ENCODE measurements at places on chromosomes 3 and 15.

GRCh38 chr3:26984416-26985390 lies 362.1 kb downstream of the LRRC3B start:
- no peak for DNase-seq

DNA sequence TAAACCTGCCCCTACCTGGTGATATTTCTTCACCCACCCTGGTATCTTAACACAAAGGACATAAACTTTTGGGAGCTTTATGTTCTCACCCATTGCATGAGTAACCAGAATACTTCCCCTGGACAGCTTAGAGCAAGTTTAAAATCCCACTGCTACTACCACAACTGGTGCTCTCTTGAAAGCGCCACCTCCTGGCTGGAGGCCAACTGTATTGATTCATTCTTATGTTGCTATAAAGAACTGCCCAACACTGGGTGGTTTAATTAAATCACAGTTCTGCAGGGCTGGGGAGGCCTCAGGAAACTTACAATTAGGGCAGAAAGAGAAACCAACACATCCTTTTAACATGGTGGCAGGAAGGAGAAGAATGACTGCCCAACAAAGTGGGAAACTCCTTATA lies 592.4 kb downstream of the EPHA3 start:
- DNase-seq = no peak

GRCh38 chr3:191348098-191348497 lies 17.8 kb upstream of the UTS2B start:
- no peak for DNase-seq

DNA sequence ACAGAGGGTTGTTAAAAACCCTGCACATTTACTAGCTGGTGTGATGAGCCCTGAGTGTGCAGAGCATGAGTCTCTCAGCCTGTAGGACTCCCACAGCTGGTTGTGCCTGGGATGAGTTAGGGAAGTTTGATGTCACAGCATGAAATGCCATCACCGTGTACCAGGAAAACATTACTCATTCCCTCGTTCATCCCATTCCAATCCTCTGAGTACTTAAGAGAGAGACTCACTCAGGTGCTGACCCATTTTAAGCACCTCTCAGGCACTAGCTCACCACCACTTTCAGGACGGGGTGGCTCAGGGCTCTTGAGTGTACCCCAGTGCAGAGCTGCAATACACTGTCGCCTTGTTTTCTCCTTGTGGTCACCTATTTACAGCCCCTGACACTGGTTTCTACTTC lies 18.7 kb downstream of the MGLL start:
- no peak for DNase-seq

- no peak for DNase-seq
Observed at GRCh38 chr15:74535388-74536084, 5.5 kb upstream of the ARID3B start.

GRCh38 chr15:79212589-79213157 lies 69.8 kb upstream of the ANKRD34C start:
- DNase-seq = no peak

GRCh38 chr15:47349179-47349578 lies 368.1 kb upstream of the SEMA6D start:
- DNase-seq = no peak

DNA sequence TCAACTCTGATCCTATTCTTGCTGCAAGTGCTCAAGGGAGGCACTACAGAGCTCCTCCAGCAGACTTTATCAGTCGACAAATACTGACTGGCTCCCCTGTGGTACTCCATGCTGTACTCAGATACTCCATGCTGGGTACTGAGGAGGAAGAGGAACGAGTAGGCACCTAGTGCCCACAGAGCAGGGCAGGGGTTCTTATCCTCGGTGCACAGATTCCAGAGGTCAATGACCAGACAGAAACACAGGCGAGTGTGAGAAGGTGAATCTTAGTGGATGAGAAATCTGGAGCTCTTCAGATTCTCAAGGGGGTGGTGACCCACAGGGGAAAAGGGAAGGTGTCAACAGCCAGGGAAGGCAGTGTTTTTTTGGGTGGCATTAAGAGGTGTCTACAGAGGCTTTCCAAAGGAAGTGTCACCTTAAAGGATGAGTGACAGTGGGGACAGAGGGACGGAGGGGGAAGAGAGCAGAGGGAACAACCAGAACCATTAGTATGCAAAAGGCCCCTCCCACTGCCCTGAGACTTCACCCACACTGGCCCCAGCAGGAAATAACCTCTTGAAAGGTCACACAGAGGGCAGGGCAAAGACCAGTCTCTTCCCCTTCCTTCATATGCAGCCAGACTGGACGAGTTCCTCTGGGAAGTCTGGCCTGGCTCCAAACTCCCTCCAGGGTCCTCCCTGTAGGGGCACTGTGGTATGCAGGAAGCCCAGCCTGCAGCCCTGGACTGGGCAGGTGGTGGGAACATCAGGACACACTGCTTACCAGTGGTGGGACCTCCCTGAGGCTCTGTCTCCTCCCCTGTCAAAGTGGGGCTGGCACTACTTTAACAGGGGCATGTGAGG lies 27.5 kb downstream of the CCDC12 start:
- DNase-seq = no peak

DNA sequence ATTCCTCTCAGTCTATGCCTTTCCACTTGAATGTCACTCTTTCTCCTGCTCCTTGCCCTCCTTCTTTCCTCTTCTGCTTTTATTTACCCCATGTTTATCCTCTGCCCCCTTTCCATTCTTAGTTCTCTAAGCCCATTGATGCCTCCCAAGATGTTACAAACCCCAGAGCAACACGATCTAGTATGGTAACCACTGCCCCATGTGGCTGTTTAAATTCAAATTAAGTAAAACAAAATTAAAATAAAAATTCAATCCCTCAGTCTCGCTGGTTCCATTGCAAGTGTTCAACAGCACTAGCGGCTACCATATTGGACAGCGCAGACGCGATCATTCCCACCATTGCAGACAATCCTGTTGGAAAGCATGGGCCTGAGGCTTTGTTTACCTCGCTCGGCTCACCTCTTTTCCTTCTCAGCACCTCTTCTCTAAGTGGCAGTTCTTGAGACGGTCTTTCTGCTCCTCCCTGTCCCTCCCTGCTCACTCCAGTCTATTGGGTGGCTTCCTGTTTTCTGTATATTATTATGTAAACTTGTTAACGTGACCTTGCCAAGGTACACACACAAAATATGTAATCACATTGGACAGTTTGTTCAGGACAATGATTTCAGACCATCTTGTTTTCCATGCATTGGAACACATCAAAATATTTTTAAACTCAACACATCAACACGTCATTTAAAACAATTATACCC lies 21.8 kb upstream of the CA12 start:
- DNase-seq = no peak

DNA sequence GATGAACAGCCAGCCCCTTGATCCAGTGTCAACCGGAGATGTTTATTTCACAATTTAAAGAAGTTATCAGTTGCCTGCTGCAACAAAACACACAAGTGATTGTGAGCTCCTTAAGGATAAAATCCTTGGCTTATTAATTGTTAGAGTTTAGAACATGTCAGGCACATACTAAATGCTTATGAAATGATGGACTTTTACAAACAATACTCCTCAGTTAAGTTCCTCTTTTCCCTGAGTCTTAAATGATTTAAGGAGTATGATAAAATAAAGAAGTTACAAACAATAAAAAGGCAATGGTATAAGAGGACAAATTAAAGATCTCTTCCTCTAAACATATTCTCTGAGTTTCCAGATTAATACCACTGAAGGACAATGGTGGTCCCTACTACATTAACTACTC lies 5.7 kb downstream of the GHSR start:
- no peak for DNase-seq

DNA sequence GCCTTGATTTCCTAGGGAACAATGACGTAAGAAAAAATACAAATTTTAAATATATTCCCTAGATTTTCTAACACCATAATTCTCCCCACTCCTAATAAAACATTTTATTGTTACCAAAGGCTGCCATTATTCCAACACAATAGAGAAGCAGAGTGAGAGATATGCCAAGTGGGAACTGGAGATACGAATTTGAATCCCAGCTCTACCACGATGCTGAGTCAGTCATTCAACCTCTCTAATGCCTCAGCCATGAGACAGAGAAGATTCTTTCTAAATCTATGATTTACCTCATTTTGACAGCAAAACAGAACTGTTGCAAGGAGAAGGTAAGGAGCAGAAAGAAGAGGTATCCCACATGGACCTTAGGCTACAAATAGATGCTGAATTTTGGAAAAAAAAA lies 112.5 kb downstream of the IGF2BP2 start:
- no peak for DNase-seq

DNA sequence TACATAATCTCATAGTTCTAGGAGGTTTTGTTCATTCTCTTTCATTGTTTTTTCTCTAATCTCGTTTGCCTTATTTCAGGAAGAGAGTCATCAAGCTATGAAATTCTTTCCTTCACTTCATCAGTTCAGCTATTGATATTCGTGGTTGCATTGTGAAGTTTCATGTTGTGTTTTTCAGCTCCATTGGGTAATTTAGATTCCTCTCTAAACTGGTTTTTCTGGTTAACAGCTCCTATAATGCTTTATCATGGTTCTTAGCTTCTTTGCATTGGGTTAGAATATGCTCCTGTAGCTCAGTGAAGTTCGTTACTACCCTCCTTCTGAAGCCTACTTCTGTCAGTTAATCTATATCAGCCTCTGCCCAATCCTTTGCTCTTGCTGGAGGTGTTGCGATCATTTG lies 69.4 kb upstream of the CD96 start:
- DNase-seq = no peak

DNA sequence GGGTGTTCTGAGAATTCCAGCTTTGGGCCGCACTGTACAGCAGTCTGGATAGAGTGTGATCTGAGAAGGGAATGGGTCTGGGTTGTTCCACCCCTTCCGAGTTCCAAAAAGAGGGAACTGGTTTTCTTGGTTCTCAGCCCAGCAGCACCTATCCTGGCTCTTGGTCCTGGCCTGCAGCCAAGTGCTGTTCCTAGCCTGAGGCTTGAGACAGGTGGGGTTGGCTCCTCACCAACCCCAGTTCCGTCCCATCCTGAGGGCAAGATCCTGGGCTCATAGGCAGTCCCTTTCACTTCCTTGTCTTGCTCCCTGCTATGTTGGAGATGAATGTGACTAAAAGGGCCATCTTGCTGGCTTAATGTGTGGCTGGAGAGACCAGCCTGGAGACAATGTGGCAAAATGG lies 15.2 kb downstream of the IVD start:
- DNase-seq = no peak

DNA sequence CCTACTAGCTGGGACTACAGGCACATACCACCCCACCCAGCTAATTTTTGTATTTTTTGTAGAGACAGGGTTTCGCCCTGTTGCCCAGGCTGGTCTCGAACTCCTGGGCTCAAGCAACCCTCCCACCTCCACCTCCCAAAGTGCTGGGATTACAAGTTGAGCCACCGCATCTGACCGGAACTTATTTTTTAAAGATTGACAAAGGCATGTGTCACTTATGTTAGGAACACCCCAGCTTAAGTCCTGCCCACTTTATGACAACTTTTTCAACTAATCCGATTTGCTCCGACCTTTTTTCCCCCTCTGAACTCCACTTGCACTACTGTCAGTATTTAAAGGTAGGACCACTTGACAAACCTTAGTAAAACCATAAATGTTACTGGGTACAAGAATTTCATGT lies 211.6 kb upstream of the NR2E3 start:
- no peak for DNase-seq

- no peak for DNase-seq
Observed at GRCh38 chr3:61924090-61924735, 362.8 kb downstream of the PTPRG start.

- no peak for DNase-seq
Observed at GRCh38 chr15:66092053-66093016, 161.2 kb downstream of the MEGF11 start.

DNA sequence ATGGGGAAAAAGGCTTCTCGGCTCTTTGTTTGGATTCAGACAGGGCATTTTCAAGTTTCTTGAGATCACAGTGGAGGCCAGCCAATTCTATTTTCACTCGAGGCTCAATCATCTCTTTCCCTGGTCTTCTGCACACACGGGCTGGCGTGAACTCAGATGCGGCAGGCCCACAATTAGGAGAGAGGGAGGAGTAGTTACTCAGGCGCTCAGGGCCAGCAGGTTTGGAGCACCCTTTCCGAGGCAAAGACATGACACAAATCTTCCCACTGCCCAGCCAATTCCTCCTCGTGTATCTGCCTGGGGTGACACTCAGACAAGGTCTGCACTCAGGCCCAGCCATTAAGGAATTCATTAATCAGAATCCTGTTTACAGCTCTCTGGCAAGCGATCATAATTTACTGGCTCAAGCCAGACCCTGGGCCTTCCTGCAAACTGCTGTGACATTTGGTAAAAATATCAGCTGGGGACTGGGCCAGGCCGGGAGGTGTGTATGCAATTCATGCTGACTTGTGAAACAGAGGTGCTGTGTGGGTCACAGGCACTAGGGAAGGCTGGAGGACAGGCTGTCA lies 68.1 kb upstream of the TLE3 start:
- DNase-seq = no peak

DNA sequence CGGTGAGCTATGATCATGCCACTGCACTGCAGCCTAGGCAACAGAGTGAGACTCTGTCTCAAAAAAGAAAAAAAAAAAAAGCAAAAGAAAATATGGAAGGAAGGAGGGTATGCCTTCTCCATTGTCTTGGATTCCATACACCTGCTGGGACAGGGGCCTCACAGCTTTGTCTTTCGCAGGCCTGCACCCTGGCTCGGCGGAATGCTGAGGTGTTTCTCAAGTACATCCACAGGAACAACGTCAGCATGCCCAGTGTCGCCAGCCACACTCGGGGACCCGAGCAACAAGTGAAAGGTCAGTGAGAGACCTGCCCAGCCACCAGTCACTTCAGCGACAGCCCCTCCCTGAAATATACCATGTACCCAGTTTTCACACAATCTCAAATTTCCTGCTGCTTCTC lies 288.5 kb upstream of the UMPS start:
- DNase-seq = no peak

GRCh38 chr3:181901626-181902025 lies 189.9 kb downstream of the SOX2 start:
- no peak for DNase-seq

DNA sequence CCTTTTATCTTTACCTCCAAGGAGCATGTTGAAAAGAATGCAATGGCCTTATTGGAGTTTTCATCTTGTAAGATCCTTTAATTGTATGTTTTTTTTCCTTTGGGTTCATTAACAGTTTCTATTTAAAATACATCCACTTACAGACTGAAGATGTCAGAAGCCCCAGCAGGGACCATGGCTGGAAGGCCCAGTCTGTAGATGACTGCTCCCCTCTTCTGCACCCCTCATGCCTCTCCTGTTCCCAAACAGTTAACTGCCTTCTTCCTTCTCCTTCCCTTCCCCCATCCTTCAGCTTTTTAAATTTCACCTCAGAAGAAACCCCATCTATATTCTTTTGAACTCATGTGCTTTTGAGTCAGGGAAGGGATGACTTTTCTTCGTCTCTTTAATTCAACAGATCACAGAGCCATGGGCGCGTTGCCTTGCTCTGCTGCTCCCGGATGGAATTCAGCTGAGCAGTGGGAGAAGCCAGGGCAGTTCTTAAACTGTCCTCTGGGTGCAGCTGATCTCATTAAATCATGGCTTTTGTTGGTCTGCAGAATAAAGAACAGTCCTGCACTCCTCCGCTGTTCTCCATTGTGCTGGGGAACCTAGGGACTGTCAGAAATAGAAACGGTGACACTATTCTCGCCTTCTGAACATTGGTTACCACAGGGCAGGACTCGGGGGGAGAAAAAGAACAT lies 71.5 kb upstream of the EIF1B start:
- no peak for DNase-seq
